Fibroblast of skin of right quadriceps (primary cell): ENCODE measurements at places on chromosomes 2 and 18.

DNA sequence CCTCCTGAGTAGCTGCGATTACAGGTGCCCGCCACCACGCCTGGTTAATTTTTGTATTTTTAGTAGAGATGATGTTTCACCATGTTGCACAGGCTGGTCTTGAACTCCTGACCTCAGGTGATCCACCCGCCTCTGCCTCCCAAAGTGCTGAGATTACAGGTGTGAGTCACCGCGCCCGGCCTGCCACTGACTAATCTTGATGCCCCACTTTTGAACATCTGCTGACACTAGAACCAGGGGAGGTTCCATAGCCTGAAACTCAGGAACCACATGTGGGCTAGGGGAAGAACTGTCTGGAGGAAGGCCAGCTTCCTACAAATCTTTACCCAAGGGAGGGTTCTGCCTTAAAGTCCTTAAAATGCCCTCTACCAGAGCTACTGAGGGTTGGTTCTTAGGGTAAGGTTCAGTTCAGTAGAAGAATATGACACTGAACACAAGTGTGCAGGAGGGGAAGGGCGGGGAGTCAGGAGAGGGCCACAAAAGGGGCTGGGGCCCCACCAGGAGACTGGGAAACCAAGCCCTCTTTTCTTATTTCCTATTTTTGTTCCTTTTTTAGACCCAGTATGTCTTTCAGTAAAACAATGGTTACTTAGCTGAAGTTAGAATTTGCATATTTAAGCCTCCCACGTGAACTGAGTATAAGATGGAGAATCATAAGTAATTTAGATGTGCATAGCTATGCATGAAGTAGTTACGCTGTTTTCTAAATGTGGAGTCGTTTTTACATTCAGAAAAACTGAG, 6.3 kb upstream of the RAB31 start:
- DNase-seq = no peak

GRCh38 chr18:73118121-73118816, 250.5 kb upstream of the NETO1 start:
- peak; percentile 74 for DNase-seq

GRCh38 chr18:293536-293935, 25.7 kb upstream of the THOC1 start:
- DNase-seq = peak; percentile 23

- no peak for DNase-seq
Measured at GRCh38 chr18:7373441-7373840, 142.6 kb downstream of the LRRC30 start.

GRCh38 chr2:26299471-26300101, 46.4 kb upstream of the SELENOI start:
- DNase-seq = peak; percentile 64

- no peak for DNase-seq
Measured at GRCh38 chr2:219612577-219613286, 14.7 kb upstream of the SLC4A3 start.

DNA sequence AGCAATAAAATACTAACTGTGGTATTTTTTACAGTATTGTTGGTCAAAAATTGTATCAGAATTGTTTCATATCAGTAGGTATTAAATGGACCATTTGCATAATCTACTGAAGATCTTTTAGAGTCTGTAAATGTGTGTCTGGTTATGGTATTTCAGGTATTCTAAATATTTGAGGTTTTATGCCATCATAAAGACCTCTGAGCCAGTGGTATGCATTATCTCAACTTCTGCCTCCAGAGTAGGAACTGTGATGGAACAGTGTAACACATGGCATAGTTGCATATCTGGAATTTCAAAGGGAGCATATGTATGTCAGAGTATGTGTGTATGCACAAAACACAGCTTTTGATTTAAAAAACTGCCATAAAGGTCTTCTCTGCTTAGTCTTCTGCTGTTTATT, 15.4 kb downstream of the GREB1L start:
- peak; percentile 7 for DNase-seq

DNA sequence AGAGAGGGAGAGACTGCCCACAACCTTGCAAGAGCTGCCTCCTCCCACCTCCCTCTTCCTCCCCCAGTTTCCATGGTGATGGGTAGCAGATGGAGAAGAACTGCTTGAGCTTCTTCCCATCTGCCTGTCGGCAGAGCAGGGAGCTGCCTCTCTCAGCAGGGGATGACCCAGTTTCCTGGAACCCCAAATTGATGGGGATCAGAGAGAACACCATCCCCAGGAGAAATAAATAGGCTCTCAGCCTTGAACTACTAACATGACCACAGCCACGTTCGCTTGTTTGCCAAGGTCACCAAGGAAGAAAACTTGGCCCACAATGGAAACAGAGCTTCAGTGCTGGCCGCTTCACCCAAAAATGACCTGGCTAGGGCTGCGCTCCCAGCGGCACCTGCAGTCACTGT, 82.2 kb downstream of the ADD2 start:
- peak; percentile 37 for DNase-seq

GRCh38 chr2:208101716-208102631, 22.4 kb downstream of the CRYGD start:
- DNase-seq = peak; percentile 7

GRCh38 chr2:172106108-172106961, 3.6 kb upstream of the DLX2 start:
- no peak for DNase-seq

GRCh38 chr2:161975062-161975812, 98.8 kb downstream of the DPP4 start:
- DNase-seq = peak; percentile 24

DNA sequence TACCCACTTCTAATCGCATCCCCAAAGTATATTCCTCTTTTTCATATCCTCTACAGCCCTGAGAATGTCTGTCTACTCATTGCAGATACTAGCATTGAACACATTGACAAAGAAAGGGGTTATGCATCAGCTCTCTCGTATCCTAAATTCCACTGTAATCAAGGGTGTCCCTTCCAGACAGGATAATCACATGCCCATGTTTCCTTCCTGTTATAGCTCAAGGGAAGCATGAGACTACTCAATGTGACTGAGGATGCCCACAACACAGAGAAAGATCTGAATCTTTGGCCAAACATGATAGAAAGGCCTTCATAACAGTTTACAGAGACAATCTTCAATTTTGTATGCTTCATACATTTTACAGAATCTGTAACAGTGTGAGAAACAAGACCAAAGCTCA, 69.2 kb downstream of the HIBCH start:
- no peak for DNase-seq

GRCh38 chr2:643334-643733, 33.9 kb downstream of the TMEM18 start:
- no peak for DNase-seq

GRCh38 chr18:42530276-42530675, 575.2 kb downstream of the PIK3C3 start:
- no peak for DNase-seq

GRCh38 chr2:27249891-27250651, 12.8 kb downstream of the SLC30A3 start:
- peak; percentile 23 for DNase-seq

- peak; percentile 99 for DNase-seq
Measured at GRCh38 chr2:62660582-62661262, 44.8 kb upstream of the EHBP1 start.

DNA sequence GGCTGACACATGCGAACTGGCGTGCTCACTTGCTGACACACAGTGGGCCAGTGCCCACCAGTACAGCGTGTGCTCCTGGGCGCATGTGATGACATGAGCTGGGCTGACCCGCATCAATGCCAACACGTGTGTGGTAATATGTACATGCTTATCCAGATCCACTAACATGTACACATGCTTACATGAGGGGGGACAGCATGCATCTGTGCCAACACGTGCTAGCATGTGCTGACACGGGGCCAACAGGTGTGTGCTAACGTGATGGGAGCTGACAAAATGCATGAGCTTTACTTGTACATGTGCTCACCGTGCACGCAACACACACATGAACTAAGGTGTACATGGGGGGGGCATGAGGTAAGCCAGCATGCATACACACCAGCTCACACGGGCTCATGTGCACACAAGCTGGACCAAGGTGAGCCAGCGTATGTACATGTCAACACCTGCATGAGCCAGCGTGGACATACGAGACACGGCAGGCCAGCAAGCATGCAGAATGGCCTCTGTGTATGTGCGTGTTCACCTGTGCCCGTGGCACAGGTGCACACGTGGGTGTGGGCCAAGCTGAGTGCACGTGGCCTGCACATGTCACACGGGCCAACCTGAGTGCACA, 28.5 kb downstream of the GPC1 start:
- DNase-seq = no peak

DNA sequence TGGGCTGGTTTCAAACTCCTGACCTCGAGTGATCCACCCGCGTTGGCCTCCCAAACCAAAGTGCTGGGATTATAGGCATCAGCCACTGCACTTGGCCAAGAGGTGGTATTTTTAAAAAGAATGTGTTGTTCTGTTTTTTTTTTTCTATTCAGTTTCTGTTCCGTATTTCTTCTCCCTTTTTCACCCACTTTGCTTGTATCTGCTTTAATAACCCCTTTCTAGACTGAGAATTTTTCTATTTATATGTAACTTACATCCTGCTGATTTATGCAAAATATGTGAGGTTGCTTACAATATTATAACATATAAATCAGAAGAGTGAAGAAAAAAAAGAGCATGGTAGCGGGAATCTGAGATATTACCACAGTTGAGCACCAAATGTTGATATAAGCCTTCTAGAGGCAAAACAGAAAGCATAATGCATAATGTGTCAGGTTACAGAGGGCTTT, 17.2 kb upstream of the LYPD6B start:
- DNase-seq = no peak

DNA sequence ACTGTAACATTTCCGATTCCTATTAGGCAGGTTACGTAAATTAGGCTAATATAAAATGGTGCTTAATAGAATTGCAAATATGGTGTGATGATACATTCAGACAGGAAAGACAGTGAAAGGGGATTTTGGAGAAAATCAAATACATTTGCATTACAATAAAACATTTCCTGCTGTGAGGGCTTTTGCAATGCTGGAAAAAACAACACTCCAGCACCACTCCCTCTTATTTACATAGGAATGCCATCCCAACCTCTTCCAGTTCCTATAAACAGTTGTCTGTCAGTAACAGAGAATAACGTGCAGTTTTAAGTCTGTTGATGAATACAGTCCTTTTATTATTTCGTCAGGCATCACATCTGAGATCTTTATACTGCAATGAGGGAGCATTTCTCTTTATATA, 298.8 kb upstream of the FANCL start:
- DNase-seq = peak; percentile 38
